H9 (cell line): ENCODE measurements at places on chromosomes 7 and 10.

- DNase-seq: peak; percentile 52
Measured at GRCh38 chr7:52260046-52260665, 775.3 kb upstream of the POM121L12 start.

- no peak for DNase-seq
Measured at GRCh38 chr10:124214610-124215375, 121.4 kb upstream of the CHST15 start.

DNA sequence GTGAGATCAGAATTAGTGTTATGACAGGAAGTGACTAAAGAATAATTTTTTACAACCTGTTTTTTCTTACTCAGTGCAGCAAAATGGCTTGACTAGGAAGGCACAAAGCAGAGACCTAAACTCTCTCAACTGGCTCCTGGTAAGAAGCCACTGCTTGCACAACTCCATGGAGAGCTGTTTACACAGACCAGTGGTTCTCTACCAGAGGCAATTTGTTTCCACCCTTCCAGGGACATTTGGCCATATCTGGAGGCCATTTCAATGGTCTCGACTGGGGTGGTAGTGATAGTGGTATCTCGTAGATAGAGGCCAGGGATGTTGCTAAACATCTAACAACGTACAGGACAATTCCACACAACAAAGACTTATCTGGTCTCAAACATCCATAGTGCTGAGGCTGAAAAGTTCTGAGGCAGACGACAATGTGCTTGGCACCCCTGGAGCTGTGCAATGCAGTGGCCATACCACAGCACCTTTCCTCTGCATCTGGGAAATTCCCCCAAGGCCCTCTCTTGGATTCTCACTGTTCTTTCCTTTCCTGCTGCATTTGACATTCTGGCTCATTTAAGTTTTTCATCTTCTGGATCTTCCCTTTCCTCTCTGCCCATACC, 105.4 kb upstream of the LAMB4 start:
- DNase-seq: no peak

GRCh38 chr10:119167041-119167440, 1.5 kb upstream of the SFXN4 start:
- DNase-seq: no peak

GRCh38 chr10:80427541-80427940, 19.2 kb downstream of the PRXL2A start:
- no peak for DNase-seq

- no peak for DNase-seq
Measured at GRCh38 chr7:30866939-30867338, 44.7 kb upstream of the AQP1 start.

DNA sequence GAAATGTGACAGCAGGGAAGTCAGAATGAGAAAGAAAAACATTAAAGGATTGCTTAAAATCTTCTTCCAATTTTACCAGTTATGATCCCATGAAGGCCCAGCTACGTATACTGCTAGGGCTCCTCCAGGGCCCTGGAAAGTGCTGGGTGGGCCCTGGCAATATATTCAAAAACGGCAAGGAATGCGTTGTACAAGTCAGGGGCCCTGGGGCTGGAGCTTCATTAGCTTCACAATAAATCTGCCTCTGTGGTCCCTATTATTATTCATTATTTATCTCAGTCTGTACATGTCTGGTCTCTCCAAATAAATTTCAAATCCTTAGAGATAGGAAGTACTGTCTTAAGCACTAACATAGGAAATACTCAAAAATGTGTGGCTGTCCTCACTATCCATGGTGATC, 7.6 kb downstream of the JAZF1 start:
- DNase-seq: no peak

- peak; percentile 20 for DNase-seq
Measured at GRCh38 chr7:408751-409311, 110.8 kb downstream of the PDGFA start.

DNA sequence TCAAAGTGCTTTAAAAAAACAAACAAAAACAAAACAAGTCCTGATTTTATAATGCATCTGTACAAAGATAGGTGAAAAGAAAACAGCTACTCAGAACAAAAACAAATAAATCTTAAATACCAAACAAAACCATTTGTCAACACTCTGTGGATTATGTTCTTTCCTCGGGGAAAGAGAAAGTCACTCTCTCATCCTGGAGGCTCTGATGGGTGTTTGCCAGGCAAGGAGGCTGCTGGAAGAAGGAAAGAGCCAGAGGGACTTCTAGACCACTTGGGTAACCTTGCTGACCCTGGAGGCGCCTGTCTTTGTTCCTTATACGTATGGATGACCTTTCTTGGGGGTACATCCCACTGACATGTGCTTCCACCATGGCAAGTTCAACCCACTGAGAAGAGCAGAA, 92.8 kb downstream of the ZRANB1 start:
- no peak for DNase-seq

DNA sequence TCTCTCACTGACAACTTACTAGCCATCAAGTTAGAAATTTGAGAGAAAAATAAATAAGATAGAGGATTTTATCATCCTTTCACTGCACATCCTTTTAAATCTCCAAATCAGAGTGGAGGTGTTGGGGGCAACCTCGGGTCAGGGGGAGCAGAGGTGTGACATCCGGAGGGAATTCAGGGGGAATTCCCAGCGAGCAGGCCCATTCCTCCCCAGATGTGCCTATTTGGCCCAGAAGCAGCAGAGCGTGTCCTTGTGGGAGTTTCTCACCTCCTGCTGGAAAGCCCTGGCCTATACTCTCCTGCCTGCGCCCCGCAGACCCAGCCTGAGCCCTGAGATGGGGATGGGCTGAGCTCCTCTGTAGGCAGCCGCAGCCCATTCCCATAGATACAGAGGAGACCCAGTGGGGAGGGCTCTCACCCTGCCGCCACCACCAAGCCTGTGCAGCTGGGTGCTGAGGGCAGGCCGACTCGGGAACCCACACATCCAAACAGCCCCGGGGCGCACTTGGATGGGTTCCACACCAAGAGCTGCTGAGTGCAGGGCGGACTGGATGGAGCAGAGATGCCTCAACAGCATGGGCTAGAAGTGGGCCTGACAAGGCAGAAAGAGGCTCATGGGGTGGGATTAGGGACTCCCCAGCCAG, 124.5 kb downstream of the CXCL12 start:
- no peak for DNase-seq
